Activated CD8-positive, alpha-beta memory T cell treated with anti-CD3 and anti-CD28 coated beads, Interleukin-2, amount 10 ng/mL, durations not matched to agents 7 days and 5 days (primary cell): ENCODE measurements at places on chromosomes 16 and 17.

DNA sequence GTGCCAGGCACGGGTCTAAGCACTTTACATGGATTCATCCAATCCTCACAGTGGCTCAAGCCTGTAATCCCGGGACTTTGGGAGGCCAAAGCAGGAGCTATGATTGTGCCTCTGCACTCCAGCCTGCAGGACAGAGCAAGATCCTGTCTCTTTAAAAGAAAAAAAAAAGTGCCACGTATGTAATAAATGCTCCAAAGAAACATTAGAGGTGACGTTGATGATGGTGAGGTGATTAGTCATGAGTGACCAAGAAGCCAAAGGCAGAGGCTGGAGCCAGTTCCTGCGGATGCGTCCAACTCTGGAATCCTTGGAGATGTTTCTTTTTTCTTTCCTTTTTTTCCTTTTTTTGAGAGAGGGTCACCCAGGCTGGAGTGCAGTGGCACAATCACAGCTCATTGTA, 59.4 kb upstream of the SIAH1 start:
- H3K4me3 ChIP-seq, result no peak overlapping the region
- DNase-seq, result no peak
- H3K36me3 ChIP-seq, result no peaks in the 10 kb centered on the region
- H3K27ac ChIP-seq, result no peak overlapping the region

DNA sequence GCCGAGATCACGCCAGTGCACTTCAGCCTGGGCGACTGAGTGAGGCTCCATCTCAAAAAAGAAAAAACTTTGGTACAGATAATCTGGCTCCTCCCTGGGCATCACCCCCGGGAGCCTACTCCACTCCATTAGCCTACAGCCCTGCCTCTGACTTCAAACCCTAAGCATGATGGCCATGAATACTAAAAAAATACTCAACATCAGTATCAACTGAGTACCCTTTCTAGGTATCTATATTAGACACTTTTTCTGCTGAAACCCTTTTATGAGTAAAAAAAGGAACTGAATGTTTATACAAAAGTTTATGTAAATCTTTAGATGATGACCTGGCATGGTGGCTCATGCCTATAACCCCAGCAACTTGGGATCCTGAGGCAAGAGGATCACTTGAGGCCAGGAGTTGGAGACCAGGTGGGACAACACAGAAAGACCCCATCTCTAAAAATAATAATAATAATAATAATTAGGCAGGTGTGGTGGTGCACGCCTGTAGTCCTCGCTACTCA, 6.9 kb downstream of the RDM1 start:
- peaks cover 60% of the 10 kb centered on the region for H3K4me1 ChIP-seq
- peak overlapping the region; percentile 32 for H3K27ac ChIP-seq
- no peak overlapping the region for H3K4me3 ChIP-seq
- H3K36me3 ChIP-seq, result peaks cover 61% of the 10 kb centered on the region
- no peaks in the 10 kb centered on the region for H3K27me3 ChIP-seq

DNA sequence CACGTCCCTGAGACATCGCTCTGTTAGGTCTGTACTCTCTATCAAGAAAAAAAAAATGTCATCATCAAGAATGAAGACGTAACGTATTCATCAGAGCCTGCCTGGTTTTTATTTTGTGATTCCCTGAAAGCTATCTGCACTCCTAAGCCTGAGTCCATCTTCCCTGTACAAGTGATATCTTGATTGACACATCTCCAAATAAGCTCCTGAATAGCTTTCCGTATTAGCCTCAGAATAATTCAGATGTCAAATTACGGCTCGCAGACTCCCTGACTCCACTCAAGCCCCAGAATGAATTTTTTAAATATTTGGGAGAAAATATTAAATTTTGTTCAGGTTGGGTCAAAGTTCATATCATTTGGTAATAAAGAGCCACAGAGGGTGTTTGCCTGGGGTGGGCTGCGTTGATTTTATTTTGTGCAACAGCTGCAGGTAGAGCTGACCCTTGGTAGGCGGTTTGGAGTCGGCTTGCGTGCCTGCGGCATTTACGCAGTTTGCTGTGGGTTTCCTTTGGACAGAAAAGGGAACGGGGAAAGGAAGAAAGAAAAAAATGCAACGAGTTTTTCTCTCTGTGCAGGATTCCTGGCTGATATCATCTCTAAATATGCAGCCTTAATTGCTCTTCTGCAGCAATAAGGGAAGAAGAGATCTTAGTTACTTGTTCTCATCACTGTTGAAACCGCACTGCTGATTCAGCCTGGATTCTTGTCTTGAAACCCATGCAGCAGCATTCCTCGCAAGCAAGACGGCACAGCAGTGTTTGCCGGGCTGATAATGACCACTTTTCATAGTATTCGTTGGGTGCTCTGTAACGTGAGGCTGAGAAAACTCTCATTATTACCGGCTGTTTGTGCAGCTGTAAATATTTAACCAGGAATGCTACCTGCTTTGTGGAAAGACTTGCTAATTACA, 114.7 kb downstream of the IRX3 start:
- no peak for DNase-seq
- peaks cover 23% of the 10 kb centered on the region for H3K27me3 ChIP-seq
- no peak overlapping the region for H3K27ac ChIP-seq
- H3K4me1 ChIP-seq, result no peaks in the 10 kb centered on the region

- no peak overlapping the region for H3K4me3 ChIP-seq
- no peaks in the 10 kb centered on the region for H3K4me1 ChIP-seq
- H3K27ac ChIP-seq, result no peak overlapping the region
- peaks cover 7% of the 10 kb centered on the region for H3K27me3 ChIP-seq
Measured at GRCh38 chr17:12936501-12936900, 81.3 kb downstream of the ELAC2 start.

- H3K36me3 ChIP-seq, result peaks cover 1% of the 10 kb centered on the region
- H3K4me3 ChIP-seq, result no peak overlapping the region
- H3K27me3 ChIP-seq, result peaks cover 3% of the 10 kb centered on the region
- no peak for DNase-seq
- peaks cover 3% of the 10 kb centered on the region for H3K4me1 ChIP-seq
Measured at GRCh38 chr17:30300818-30301217, 9.1 kb upstream of the BLMH start.
